ENCODE measurements at places on chromosomes 16 and 17. TPM values are rescaled to one million over a fixed set of nuclear protein-coding genes. Genes with fewer than 3 reads are reported as not detected.

Gene ITGAD
- not detected for total RNA-seq

Gene SPNS3
- 8.0 TPM for total RNA-seq

Gene C17orf78
- total RNA-seq, result not detected

Gene DPEP2
- total RNA-seq, result 14.2 TPM

Gene KRTAP3-1
- not detected for total RNA-seq

DNA sequence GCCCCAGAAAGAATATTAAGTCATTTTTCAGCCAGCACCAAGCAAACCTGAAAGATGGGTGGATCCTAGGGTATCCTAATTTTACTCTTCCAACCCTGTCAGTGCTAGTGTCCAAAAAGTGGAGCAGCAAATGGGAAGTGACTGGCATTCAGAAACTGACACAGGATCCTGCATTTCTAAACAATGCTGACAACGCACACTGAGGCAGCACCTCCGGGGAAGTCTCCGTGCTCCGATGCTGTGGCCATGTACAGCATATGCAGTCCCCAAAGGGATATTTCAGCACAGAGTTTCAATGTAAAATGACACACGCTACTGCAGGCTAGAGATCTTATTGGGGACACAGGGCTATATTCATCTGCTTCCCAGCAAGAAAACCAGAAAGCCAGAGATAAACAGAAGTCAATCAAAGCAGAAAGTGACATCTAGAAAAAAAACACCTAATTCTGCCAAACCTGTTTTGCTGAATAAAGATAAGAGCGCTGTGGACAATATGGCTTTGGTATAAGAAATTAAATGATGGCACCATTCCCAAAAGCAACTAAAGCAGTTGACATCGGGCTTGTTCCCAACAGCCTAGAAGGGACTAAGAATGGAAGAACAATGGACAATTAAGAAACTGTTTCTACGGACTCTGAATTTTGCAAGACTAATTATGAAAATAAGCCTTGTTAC is 17.3 kb downstream of the XYLT1 start:
- DNase-seq, result no peak

DNA sequence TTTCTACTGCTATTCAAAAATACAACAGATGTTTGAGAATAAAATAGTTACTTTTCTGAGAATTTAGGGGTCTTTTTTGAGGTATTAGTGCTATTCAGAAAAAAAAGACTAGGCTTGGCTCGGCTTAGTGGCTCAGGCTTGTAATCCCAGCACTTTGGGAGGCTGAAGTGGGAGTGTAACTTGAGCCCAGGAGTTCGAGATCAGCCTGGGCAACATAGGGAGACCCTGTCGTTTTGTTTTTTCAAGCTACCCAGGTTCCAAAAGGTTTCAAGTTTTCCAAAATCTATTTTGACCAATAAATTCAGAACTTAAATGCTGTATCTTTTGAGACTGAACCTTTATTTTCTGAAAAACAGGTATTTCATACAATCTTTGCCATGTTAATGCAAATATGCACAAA is 3.2 kb upstream of the ARL6IP1 start:
- no peak for DNase-seq

DNA sequence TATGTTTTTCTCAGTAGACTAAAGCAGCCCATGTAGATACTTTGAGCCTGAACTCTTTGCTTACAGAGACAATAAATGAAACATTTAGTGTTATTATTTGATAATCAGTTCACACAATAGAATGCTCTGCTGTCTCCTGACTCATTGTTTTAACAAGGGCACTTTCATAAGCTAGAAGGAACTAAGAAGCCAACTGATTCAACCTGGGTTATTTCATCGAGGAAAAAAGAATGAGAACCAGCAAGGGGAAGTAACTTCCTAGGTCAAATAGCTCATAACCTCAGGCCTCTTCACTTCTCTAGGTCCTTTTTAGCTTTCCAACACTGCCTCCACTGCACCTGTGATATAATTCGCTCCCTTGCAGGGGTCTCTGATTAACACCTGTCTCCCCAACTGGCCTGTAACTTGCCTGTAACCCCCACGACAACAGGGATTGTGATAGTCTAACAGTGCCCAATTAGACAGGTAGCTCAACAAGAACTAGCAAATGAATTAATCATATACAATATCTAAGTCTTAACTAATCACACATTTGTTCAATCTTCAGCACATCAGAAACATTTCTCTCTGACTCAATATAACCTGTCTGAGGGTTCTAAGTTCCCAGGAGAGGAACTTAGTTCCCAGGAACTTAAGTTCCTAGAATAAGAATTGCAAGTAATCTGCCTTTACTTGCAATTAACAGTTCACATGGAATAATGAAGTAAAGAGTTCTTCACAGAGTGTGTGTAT is 34.8 kb downstream of the RFFL start:
- no peak for DNase-seq

GRCh38 chr16:85062323-85062722 is 34.7 kb downstream of the KIAA0513 start:
- no peak for DNase-seq

DNA sequence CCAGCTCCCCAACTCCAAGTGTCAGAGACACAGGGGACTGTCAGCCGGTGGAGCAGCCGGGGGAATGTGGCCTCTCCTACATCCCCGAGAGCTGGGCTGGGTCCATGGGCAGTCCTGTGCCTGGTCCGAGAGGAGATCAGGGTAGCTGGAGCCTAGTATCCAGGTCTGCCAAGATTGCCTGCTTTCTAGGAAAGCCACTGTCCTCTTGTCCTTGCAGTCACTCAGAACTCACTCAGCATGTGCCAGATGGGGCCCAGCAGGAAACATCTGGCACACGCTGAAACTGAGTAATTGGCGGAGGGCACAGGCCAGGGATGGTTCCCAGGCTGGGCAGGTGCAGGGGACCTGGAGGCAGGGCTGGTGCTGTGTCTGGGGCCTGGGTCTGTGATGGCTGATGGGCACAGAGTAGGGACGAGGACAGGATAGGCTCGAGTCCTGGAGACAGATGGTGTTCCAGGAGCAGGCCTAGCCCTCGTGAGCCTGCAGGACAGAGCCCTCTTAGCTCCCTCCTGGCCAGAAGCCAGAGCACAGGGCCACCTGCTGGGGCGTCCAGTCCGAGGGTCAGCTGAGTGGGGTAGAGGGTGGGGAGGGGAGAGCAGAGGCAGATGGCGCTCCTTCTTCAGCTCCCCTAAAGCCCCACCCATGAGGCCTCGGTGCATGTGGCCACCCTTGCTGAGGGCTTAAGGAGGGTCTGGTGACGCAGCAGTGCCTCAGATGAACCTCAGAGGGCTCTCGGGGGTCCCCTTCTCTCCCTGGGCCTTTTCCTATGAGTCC is 31.1 kb downstream of the ADCY7 start:
- DNase-seq, result no peak

- no peak for DNase-seq
Observed at GRCh38 chr16:73916829-73917594, 379.6 kb upstream of the PSMD7 start.

DNA sequence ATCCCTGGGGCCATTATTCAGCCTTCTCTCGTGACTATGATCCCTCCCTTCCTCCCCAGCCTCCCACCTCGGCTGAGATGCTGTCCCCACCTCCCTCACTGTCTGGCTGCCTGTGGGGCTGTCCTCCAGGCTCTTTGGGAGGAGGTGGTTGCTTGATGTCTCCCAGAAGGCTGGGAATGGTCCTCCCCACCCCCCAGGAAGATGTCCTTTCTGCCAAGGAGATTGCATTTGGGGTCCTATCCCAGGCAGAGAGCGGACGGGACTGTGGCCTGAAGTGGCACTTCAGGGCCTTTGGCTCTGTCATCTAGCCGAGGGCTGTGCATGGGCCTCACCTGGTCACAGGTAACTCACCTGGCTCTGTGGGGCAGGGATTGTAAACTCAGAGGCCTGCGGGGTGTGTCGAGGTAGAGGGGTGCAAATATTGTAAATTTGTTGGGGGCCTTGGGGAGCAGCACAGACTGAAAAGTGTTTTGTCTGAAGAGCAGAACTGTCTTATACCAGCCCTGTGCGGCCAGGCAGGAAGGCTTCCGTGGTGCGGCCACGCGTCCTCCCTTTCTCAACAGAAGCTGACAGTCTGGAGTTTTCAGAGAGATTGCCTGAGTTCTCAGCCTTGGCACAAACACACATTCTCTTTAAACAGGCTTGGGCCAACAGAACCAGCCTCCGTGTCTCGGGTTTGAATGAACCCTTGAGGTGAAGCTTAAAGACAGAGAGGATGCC is 177.9 kb downstream of the SEC14L1 start:
- DNase-seq, result no peak

DNA sequence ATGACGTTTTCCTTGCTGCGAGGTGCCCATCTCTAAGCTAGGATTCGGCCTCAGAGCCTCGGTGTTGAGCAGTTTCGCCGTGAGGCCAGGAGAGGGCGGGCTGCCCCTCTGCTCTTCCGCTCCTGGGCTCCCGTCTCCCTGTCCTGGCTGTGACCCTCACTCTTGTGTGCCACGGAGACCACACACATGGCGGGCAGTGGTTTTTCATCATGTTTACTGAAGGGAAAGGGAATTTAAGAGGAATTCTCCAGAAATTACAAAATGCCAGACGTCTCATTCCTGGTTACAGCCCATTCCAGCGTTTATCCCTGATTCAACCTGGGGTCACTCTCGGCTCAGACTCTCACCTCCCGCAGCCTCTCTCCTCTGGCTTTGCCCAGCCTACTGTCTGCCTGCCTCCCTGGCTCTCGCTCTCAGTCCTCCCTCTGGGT is 96.8 kb upstream of the ELAC2 start:
- no peak for DNase-seq

DNA sequence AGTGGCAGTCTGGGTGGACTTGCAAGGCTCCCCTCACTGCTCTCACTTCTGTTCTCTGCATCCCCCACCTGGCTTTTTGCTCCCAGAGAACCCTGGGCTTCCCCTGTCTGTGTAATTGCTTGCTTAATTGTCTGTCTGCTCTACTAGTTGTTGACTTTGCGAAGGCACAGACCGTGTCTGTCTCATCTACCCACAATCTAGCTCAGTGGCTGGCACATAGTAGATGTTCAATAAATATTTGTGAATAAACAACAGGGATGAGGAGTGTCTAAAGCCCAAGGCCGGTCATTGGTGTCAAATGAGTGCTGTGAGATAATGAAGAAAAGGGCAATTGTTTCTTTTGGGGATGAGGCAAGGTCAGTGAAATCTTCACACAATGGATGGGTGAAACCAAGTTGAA is 2.8 kb upstream of the SEZ6 start:
- no peak for DNase-seq

GRCh38 chr16:57999971-58000705 is at the start of gene ZNF319:
TSS of gene ZNF319 (minus strand) at chr16:58000672. CDS start at chr16:57998265, 2,407 bp downstream.
- DNase-seq, result no peak

DNA sequence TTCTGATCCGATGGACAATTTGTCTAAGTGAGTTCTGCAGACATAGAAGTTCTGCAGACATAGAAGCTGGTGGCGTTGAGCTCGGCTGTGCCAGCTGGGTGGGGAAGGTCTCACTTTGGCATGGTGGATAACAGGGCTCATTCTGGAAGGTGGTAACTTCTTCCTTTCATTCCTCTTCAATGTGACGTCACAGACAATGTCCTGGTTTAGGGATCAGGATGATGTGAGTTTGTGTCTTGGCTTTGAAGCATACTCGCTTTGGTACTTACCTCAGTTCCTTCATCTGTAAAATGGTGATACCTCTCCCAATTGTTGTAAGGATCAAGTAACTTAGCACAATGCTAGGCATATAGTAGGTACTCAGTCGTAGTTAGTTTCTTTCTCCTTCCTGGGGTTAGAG is 408.8 kb upstream of the ASIC2 start:
- no peak for DNase-seq

- DNase-seq, result no peak
Observed at GRCh38 chr17:68347380-68347779, 56.1 kb downstream of the ARSG start.

DNA sequence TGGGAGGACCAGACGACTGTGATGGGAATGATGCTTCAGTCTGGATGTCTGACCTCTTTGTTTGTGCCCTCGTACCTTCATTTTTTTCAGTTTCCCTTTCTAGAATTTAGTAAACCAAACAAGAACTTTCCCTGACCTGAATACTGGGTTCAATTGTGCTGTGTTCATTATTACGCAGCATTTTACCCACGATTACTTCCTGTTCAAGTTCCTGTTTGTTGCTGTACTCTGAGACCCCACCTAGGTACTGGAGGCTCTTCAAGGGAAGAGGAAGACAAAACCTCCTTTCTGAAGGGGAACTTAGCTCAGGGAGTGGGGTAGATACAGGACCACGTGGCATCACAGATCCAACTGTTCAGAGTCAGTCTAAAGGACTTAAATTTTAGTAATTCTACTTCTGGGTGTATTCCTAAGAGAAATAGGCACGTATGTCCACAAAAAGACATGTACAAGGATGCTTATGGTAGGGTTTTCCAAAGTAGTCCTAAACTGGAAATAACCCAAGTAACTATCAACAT is 9.2 kb upstream of the PRKCB start:
- peak; percentile 47 for DNase-seq

GRCh38 chr17:15405058-15405415 is 62.4 kb downstream of the CDRT4 start:
- DNase-seq, result no peak

DNA sequence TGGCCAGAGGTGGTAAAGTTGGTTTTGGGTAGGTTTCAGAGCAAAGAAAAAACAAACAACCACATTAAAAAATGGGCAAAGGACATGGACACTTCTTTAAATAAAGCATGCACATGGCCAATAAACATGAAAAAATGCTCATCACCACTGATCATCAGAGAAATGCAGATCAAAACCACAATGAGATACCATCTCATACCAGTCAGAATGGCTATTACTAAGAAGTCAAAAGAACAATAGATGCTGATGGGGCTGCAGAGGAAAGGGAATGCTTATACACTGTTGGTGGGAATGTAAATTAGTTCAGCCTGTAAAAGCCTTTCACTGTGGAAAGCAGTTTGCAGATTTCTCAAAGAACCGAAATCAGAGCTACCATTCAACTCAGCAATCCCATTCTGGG is 598.4 kb upstream of the SOX9 start:
- no peak for DNase-seq

DNA sequence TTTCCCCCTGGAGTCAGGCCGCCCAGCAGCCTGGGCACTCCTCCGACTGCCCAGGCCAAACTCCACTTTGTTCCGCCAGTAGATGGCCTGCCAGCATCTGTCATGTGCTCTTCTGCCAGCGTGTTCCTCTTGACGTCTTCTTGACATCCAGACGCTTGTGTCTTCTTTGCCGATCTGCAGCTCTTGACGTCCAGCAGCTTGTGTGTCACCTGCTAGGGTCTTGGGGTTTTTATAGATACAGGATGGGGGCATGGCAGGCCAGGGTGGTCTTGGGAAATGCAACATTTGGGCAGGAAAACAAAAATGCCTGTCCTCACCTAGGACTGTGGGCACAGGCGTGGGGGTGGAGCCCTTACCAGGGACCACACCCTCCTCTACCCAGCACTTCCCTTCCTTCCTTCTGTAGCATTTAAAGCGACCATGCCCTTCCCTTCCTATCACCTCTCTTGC is 88.7 kb downstream of the BMERB1 start:
- no peak for DNase-seq

DNA sequence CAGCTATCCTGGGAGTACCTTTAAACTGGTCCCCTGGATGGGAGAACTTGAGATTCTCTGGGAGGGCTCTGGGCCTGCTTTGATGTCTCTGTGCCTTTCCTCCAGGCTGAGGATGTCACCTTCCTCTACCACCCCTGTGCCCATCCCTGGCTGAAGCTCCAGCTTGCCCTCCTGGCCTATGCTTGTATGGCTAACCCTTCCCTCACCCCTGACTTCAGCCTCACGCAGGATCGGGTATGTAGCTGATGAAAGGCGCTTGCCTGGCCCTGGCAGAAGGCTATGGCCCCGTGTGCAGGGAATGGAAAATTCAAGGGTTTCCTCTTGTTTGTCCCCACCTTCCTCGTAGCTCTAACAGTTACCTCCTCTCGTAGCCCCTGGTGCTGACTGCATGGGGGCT is 3.0 kb downstream of the TP53I13 start:
- DNase-seq, result no peak
